Epithelial cell of proximal tubule (primary cell): ENCODE measurements at places on chromosomes 5 and 9.

- DNase-seq, result no peak
Observed at GRCh38 chr5:75963554-75963953, 119.6 kb upstream of the SV2C start.

GRCh38 chr5:98309785-98310598 is 463.5 kb upstream of the RGMB start:
- peak; percentile 91 for DNase-seq

DNA sequence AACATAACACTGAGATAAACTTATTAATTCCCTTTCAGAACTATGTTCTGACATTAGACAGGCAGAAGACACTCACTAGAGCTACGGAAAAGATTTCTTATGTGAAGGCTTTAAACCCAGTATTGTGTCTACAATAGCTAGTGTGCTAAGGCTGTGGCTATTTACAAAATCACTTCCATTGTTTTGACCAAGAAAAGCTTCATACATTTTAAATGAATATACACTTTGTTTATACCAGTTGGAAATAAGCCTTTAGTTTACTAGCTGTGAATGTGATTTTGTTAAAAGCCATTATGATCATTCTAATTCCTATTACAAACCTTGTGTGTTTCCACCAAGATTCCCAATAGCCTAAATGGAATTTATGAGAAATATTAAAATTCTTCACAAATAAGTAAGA is 83.0 kb downstream of the AGTPBP1 start:
- no peak for DNase-seq

DNA sequence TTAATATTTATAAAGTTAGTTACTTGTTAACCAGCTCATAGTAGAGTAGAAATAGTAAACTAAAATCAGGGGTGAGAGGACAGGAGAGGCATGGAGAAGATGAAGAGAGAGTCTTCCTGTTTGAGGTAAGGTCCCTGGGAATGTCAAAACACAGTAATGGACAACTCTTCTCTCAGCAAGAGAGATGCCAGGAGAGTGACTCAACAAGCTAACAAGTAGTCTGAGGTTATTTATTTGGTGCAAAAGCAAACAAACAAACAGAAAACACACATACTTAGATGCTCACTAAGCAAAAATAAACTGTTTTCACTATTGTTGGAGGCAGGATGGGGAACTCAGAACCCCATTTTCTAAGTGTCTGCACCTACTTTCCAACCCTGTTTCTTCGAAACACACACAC is 333.2 kb upstream of the RFX3 start:
- DNase-seq, result no peak

- DNase-seq, result no peak
Observed at GRCh38 chr5:35651002-35651756, 33.5 kb downstream of the SPEF2 start.

GRCh38 chr5:77139001-77139400 is 51.9 kb upstream of the ZBED3 start:
- DNase-seq, result no peak

DNA sequence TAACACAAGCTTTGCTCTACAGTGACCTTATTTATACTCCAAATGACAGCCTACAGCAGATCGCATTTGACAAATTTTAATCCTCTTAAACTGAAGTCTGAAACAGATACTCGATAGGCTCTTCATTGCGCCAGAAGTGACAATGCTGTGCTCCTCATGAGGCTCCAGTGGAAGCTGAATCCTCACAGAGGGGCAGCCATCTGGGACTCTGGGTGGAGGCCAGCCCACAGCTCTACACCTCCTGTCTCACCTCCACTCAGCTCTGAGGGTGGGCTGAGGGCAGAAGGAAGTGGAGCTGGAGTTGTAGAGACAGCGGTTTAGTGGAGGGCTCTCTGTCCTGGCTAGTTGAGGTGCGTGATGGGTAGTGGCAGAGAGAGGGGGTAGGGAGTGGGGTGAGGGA is 283.3 kb upstream of the ANKRD55 start:
- DNase-seq, result no peak

GRCh38 chr9:137740312-137740711 is 121.5 kb downstream of the EHMT1 start:
- no peak for DNase-seq

GRCh38 chr5:150057052-150057451 is 29.3 kb downstream of the CSF1R start:
- no peak for DNase-seq

DNA sequence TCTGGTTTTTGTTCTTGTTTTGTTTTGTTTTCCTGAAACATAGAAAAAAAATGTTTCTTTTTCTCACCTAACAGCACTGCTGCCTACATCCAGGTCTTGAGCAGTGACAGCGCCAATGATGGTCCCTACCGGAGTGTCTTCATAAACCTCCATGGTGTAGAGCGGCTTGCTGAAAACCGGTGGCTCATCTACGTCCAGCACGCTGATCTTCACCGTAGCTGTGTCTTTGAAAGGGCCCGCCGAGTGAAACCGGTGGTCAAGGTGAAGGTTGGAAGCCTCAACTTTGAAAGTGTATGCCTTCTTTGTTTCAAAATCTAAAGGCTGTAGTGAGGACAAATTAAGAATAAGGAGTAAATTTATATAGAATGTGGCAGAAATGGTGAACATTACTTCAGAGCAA is 1051.0 kb downstream of the CDH12 start:
- no peak for DNase-seq

GRCh38 chr5:18534119-18534518 is 899.9 kb downstream of the TAF11L14 start:
- DNase-seq, result no peak

- DNase-seq, result peak; percentile 98
Observed at GRCh38 chr9:114348906-114349482, 19.3 kb downstream of the ORM2 start.

GRCh38 chr5:168601972-168602371 is 22.8 kb upstream of the PANK3 start:
- no peak for DNase-seq

DNA sequence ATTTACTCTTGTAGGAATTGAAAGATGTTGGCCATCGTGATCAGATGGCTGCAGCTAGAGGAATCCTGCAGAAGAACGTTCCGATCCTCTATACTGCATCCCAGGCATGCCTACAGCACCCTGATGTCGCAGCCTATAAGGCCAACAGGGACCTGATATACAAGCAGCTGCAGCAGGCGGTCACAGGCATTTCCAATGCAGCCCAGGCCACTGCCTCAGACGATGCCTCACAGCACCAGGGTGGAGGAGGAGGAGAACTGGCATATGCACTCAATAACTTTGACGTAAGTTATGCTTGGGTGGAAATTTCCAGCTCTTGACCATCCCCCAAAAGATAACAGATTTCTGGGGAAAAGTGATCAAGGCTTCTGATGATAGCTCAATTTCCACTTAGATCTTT is 50.6 kb downstream of the LRRTM2 start:
- DNase-seq, result no peak
